Mesendoderm (in vitro differentiated cells): ENCODE measurements at places on chromosomes 2 and 18.

- DNase-seq, result peak; percentile 86
These were observed 3.5 kb upstream of the CABLES1 start for GRCh38 chr18:23131693-23132319.

DNA sequence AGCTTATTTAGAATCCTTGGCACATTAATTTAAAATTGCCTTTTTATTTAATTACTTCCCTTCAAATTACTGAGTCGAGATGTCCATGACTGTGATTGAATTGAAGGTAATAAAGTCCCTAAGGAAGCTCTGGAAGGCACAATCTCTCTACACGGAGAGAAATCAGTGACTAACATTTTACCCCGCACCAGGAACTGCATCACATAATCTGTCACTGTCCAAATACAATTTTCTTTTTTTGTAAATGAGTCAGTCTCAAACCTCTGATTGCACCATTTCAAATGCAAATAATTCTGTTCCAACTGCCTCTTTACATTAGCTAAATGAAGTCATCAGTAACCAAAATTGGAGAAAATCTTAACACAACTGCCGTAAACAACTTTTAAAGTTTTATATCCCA lies 311.9 kb downstream of the CCDC178 start:
- no peak for DNase-seq

DNA sequence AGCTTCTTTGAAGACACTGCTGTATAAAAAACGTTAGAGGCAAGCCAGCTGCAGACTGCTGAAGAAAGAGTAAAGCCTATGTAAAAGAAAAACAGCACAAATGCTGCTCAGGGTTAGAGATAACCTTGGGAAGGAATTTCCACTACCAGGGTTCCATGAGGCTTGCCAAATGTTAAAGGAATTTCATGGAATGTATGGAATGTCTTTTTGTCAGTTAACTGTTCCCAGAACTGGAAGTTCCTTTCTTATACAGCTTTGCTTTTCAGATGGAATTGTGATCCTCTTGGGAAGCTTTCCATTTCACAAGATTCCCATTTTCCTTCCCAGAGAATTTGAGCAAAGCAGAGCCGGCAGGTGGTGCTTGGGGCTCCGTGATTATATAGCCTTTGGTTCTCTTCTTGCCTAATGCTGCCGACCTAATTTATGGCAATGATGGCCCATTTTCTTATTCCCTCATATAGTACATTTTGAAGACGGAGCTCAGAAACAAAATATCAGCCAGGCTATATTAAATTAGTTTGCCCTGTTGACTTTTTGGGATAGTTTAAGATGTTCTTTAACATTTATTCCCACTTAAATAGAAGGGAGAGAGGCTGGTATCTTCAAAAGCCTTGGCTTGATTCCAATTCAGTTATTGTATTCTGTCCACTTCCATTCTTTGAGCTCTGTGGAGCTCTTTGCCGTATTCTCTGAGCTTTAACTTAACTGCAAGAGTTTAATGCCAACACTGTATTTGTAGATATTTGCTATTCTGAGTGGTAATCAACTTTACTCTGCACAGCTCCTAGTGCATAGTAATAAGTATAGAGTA lies 162.3 kb downstream of the PHLPP1 start:
- DNase-seq, result peak; percentile 96

DNA sequence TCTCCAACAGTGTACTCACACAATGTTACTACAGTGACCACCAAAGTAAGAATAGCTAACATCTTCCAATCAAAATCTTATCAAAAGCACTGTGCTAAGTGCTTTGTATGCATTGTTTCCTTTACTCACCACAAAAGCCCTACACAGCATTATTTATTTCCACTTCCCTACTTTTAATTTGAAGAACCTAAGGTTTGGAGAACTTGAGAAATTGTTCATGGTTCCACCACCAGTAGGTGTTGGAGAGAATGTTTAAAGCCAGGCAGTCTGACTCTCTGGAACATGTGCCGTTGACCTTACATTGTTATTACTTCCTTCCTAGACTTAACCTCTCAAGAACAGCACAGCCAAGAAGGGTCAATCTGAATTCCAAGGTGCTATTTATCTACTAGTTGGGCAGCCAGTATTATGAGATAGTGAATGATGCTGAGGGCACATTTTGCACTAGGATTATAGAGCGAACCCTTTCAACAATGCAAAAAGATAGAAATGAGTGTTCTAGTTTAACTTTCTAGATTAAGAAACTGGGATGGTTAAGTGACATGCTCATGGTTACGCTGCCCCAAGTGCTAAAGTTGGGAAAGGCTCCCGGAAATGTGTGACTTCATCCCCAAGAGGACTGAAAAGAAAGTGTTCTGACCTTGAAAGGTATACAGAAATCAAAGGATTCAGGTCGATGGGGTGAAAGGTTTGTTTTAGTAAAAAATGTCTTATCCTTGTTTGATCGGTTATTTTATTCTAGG lies 55.2 kb upstream of the FAM136A start:
- DNase-seq, result no peak
